ENCODE measurements at places on chromosomes 1 and 21.

- no peak for DNase-seq
Observed at GRCh38 chr1:222109836-222110235, 367.9 kb upstream of the DUSP10 start.

- DNase-seq = no peak
Observed at GRCh38 chr1:196733091-196733970, 41.3 kb upstream of the CFHR3 start.

- no peak for DNase-seq
Observed at GRCh38 chr1:68953311-68953710, 456.4 kb upstream of the DEPDC1 start.

DNA sequence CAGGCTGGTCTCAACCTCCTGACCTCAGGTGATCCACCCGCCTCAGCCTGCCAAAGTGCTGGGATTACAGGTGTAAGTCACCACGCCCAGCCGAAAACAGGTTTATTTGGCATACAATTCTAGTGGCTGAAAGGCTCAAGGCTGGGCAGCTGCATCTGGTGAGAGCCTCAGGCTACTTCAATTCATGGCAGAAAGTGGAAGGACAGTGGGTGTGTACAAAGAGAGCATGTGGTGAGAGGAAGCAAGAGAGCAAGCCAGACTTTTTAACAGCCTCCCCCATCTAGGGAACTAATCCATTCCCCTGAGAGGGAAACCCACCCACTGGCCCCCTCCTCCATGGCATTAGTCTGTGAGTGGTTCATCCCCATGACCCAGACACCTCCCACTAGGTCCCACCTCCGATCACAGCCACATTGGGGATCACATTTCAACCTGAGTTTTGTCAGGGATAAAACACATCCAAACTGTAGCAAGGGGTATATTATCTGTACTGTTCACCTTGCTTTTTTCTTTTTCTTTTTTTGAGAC is 9.5 kb downstream of the BMP8A start:
- DNase-seq = no peak

DNA sequence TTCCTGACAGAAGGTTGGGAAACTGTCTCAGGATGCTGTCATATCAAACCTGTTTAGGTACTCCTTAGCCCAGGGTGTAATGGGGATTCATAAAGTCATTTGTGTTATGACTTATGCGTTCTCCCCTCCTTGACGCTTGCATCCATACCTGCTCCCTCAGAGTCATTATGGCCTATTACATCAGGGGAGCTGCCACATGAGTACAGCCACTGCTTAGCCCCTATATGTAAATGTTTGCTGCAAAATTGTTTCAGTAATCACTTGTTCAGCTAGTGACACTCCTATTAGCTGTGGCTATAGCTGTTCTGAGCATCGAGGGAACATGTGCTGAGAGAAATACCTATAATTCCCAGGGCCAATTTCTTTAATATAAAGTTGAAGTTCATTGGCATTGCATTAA is 10.5 kb downstream of the NTNG1 start:
- no peak for DNase-seq

GRCh38 chr1:59438058-59438560 is 141.2 kb downstream of the FGGY start:
- no peak for DNase-seq

GRCh38 chr1:66043186-66043585 is 250.5 kb downstream of the PDE4B start:
- no peak for DNase-seq

GRCh38 chr1:41806472-41807155 is 112.1 kb downstream of the HIVEP3 start:
- no peak for DNase-seq

DNA sequence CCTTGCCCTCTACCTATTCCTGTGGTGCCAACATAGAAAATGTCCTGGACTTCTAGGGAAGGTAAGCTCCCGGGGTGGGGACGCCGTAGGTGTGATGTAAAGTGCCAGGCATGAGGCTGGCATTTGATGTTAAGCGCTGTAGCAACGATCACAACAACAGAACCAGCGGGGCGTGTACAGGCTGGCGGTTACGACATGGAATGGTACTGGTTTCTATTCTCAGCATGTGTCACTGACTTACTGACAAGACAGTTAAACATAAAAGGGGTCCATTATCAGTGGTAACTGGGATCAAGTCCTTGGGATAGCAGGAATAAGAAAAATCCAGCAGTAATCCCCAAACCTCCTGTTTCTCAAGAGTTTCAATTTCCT is 58.9 kb downstream of the TGFBR3 start:
- DNase-seq = no peak

GRCh38 chr1:22457345-22457744 is 5.7 kb downstream of the ZBTB40 start:
- DNase-seq = peak; percentile 49

- no peak for DNase-seq
Observed at GRCh38 chr21:44999428-44999971, 59.7 kb downstream of the SLX9 start.

DNA sequence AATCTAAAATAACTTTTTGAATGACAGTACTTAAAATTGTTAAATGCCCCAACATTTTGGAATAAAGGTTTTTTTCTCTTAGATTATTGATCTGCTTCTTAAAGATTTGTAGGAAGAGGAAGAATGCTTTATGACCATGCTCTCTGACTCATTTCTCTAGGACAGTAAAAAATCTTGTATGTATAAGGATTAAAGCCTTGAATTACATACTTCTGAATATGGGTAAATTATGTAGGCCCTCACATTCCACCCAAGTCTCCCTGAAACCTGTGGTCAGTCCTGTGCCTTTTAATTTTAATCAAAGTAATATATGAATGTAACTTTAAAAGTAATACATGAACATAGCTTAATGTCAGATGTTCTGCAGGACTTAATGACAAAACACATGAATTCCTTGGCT is 50.5 kb downstream of the ABCD3 start:
- no peak for DNase-seq

DNA sequence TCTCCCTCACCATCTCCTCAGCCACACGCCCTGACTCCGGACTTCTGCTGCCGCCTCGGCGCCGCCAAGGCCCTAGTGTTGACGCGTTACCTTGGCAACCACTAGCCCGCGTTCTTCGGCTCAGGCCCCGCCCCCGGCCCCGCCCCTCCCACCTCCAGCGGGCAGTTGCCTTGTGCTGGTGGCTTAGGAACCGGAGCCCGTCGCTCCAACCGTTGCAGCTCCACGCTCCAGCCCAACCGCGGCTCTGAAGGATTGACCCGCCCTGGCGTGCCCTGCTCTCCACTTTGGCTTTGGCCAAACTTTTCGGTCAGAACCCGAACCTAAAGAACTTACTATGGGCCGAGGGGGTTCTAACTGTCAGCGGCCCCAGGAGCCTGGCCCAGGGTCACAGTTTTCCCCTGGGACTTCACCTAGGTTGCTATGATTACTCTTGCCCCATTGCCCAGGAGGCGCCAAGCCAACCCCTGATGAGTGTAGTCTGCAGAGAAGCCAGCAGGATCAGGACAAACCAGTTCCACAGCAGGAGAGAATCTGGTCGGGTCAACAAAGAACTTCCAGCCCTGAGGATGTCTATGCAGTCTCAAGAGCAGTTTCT is at the start of gene CFAP45:
Gene CFAP45 (minus strand): TSS at position 80 of the 595 bp plus-strand sequence. CDS start 67 bp downstream, at position 13.
- DNase-seq = no peak

GRCh38 chr1:3789421-3790300 is 6.6 kb downstream of the LRRC47 start:
- no peak for DNase-seq

DNA sequence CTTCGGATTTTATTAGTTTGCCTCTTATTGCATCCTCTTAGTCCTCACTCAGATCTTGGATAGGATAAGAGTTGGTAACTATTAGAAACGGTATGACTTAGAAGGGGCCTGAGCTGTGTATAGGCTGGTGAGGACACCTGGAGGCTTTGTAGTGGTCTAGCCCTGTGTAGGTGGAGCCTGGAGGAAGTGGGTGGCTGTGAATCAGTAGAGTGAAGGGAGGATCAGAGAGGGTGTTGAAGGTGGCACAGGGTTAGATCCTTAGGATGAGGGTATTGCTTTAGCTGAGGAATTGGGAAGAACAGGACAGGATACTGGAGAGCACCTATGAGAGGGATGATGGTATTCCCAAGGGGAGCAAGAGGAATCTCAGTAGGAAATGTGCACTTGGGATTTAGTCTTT is 5.7 kb downstream of the VANGL1 start:
- DNase-seq = no peak
